ENCODE measurements at places on chromosomes 3 and 15. TPM values are rescaled to one million over a fixed set of nuclear protein-coding genes. Genes with fewer than 3 reads are reported as not detected.

DNA sequence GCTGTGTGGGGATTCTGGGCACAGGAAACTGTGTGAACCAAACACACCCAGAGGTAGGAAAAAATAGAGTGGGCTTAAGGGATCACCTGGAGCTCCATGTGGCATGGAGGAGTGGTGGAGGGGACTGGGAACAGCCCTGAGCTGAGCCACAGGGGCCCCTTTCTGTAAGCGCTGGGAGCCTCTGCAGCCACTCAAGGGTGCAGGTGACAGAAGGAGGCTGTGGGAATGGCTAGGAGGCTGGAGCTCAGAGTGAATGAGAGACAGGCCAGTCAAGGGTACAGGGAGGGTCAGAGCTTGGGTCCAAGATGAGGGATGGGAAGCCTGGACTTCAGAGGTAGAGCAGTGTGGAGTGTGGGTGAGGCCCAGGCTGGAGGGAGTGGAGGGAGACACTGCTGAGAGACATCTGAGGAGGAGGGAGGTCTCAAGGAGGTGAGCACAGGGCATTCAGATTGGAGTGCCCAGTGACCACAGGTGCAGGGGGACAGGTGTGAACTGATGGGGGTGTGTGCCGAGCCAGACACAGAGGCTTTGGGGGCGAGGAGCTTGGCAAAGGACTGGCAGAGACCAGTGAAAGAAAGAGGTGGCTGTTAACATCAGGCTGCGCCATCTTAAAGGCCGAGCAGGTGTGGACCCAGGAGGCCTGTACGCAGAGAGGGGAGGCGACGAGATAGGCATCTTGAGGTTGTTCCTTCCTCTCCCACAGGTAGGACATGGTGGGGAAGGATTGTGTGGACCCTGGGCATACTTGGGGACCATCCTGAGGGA lies 56.8 kb downstream of the FGD5 start:
- no peak for DNase-seq

GRCh38 chr15:33445984-33446383 lies 135.2 kb downstream of the RYR3 start:
- no peak for DNase-seq

- no peak for DNase-seq
These were observed 667 bp upstream of the ACOX2 start for GRCh38 chr3:58537412-58538301.

DNA sequence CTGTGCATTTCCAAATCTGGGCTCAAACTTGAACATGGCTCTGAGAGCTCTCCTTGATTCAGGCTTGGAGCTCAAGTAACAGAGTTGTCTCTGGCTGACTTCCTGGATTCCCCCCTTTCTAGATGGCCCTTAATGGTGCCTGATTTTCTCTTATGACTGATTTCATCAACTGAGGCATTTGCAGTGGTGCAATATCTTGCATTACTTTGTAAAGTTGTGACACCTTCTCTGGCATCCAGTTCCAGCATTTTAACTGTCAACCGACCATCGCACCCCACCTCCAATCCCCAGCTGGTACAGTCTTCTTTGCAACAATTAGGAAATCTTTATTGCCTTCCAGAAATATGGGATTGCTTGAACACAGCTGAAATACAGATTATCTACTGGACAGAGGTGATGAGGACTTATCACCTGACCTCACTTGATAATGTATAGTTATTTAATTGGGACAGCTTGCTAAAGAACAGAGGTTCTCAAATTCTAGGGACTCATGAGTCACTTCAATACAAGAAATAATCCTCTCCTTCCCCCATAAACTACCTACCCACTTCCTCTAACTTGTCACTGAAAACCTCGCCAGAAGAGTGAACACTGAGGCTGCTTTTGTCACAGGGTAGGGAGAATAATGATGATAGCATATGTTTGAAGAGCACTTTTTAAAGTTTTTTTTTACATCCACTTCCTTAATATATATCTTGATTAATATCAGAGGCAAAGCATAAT lies 41.8 kb downstream of the FILIP1L start:
- DNase-seq = no peak

- DNase-seq = no peak
These were observed 6.0 kb upstream of the RLBP1 start for GRCh38 chr15:89227425-89227824.

GRCh38 chr15:67024998-67025368 lies 40.4 kb upstream of the SMAD3 start:
- DNase-seq = no peak

- no peak for DNase-seq
These were observed 241.9 kb downstream of the ALCAM start for GRCh38 chr3:105608623-105609022.

The STRIT1 gene
- total RNA-seq = not detected

- no peak for DNase-seq
These were observed 122.8 kb downstream of the DNAH12 start for GRCh38 chr3:57421336-57421735.

The SLC24A5 gene
- not detected for total RNA-seq

DNA sequence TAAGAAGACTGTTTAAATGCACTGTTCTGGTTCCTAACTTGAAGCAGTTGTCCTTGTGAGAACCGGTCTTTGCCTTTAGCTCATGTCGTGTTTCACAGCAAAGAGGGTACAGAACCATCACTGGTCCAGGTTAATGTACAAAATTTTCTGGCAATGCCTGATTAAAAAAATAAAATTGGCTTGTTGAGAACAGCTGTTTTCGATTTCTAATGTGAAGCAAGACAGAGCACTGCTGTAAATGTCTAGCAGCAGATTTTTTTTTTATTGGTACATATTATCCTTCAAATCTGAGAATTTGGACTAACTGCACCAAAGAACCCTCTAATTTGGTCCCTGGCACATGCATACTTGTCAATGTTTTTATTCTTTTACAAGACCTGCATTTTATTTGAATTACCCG lies 103.3 kb downstream of the STT3B start:
- DNase-seq = no peak

The CHL1 gene
- total RNA-seq = 64.2 TPM

GRCh38 chr15:63234451-63234870 lies 42.9 kb upstream of the APH1B start:
- no peak for DNase-seq

DNA sequence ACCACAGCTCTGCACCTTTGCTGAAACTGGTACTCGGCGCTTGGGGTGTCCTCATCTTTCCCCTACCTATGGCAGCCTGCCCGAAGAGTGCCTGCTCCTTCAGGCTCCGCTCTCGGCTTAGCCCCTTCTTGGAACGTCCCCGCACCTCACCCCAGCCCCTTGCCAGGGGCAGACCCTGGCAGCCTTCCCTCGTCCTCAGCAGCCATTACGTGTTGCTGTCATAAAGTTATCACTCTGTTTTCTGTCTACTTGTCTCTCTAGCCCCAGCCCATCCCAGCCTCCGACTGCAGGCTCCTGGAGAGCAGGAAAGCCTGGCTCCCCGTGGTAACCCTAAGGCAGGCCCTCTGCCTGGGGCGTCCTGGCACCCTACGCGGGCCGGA lies 5.1 kb upstream of the BAHD1 start:
- no peak for DNase-seq

- DNase-seq = no peak
These were observed 277.3 kb upstream of the TLE3 start for GRCh38 chr15:70375006-70375431.

The RAB6B gene
- 1.7 TPM for total RNA-seq

The SLC38A3 gene
- 1.5 TPM for total RNA-seq

- no peak for DNase-seq
These were observed at the start of gene MUSTN1 for GRCh38 chr3:52834871-52835501. TSS of gene MUSTN1 (minus strand) at chr3:52835019. CDS start at chr3:52834948, 71 bp downstream.

DNA sequence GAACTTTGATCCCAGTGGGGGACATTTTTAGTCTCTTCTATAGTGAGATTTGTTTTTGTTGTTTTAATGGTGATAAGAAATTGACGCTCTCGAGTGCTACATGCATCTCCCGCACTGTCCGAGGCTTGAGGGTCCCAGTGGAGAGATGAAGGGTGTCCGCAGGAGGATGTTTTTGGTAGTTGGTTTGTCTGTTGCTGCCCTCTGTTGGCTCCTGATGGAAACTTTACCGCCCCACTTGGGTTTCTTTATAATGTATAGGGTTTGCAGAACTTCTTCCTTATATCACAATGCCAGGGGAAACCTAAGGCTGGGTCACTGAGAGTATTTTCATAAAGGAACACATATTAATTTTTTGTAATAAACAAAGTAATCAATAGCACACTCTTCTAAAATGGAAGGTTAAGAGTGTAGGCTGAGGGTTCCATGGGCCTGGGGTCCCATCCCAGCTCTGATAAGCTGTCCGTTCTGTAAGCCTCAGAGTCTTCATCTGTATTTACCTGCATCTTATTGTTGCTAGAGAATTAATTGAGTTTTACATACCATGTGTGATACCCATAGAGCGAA lies 185.3 kb upstream of the FEZF2 start:
- DNase-seq = no peak
